ENCODE measurements at places on chromosomes 2 and 18. TPM values are rescaled to one million over a fixed set of nuclear protein-coding genes. Genes with fewer than 3 reads are reported as not detected.
A peak's percentile ranks its signal among the peaks of the same experiment; 100 is the strongest.

RNF25 gene
- 16.5 TPM for total RNA-seq

- no peak for DNase-seq
- H3K36me3 ChIP-seq, result no peaks in the 10 kb centered on the region
- no peak overlapping the region for H3K4me3 ChIP-seq
Observed at GRCh38 chr2:230577114-230577513, 135.5 kb upstream of the CAB39 start.

ANKRD30B gene
- not detected for total RNA-seq

DNA sequence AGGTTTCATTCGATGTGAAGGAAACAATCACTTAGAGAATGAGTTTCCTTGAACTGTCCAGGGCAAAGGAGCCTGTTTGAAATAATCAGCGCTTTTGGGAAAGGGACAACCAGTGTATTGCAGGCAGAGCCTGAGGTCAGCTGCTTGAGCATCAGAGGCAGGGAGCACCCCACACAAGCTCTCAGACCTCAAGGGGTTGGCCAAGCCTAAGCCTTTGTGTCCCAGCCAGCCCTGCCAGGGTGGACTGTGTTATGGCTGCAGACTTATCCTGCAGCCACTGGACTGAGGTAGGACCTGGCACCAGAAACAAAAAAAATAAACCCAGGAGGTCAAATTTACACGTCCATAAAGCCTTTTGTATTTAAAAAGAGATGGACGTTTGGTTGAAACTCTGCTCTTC is 228.3 kb downstream of the SEPTIN10 start:
- peaks cover 9% of the 10 kb centered on the region for H3K4me1 ChIP-seq
- no peak overlapping the region for H3K4me3 ChIP-seq
- H3K27ac ChIP-seq, result no peak overlapping the region
- no peaks in the 10 kb centered on the region for H3K36me3 ChIP-seq
- DNase-seq, result no peak
- H3K27me3 ChIP-seq, result no peaks in the 10 kb centered on the region

GRCh38 chr18:80147418-80148325 is 38.6 kb downstream of the ADNP2 start:
- no peaks in the 10 kb centered on the region for H3K36me3 ChIP-seq
- H3K4me3 ChIP-seq, result peak overlapping the region; percentile 31
- H3K4me1 ChIP-seq, result peaks cover 13% of the 10 kb centered on the region
- H3K27me3 ChIP-seq, result no peaks in the 10 kb centered on the region

Data from natural killer cell (primary cell).